Uterus (tissue), 4 donors: ENCODE measurements at places on chromosomes 11 and 22. TPM values are rescaled to one million over a fixed set of nuclear protein-coding genes. Genes with fewer than 3 reads are reported as not detected.

- DNase-seq = no peak
Measured at GRCh38 chr22:38132794-38133193, 22.3 kb upstream of the BAIAP2L2 start.

Gene FUT4
- total RNA-seq = 11.2 TPM

DNA sequence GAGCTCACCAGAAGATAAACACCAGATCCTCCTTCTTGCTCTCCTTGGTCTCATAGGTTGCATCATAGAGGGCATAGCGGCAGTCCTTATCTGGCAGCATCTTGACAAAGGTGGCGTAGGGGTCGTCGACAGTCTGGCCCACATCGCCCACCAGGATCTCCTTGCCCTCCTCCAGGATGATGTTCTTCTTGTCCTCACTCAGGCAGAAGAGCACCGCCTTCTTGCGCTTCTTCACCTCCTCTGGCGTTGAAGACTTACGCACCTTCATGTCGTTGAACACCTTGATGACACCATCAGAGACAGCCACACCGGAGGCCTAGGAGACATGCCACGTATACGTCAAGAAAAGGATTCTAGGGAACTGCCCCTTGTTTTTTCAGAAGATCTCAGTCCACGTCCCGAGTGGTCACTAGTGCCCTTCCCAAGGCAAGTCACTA lies 2.0 kb downstream of the CFL1 start:
- DNase-seq = no peak

DNA sequence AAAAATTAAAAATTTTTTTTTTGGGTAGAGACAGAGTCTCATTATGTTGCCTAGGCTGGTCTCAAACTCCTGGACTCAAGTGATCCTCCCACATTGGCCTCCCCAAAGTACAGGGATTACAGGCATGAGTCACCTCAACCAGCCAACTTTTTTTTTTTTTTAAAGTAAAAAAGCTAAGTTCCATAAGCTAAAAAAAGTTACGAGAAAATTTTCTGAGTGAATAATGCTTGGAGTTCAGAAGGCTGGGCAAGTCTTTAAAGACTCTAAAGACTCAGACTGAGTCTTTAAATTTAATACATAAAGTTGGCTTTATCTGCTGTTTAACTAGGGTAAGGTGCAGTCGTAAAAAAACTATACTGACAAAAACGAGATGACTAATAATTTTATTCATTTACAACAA lies 5.6 kb downstream of the DDX6 start:
- DNase-seq = no peak
